Hematopoietic multipotent progenitor cell treated with erythropoietin and hydrocortisone succinate and interleukin-3 and kit ligand, for 15 days (in vitro differentiated cells): ENCODE measurements at places on chromosomes 3 and 15.

GRCh38 chr3:11077466-11077865, 76.8 kb upstream of the HRH1 start:
- DNase-seq, result no peak

GRCh38 chr3:62718011-62718410, 157.2 kb downstream of the CADPS start:
- DNase-seq, result no peak

- DNase-seq, result no peak
These were observed 25.5 kb downstream of the MGLL start for GRCh38 chr3:127796831-127797150.

DNA sequence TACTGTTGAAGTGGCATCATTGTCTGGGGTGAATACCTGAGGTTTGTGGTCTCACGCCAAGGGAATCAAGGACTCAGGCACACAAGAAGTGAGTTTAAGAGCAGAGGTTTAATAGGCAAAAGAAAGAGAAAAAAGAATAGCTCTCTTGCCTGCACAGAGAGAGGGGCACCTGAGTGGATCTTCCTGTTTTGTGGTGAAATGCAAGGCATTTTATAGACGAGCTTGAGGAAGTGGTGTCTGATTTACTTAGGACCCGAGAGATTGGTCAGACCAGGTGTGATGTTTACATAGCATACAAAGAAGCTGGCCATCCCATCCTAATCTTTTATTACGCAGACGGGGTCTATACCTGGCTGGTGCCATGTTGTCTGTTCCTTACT, 13.2 kb downstream of the CCR5 start:
- DNase-seq, result no peak

DNA sequence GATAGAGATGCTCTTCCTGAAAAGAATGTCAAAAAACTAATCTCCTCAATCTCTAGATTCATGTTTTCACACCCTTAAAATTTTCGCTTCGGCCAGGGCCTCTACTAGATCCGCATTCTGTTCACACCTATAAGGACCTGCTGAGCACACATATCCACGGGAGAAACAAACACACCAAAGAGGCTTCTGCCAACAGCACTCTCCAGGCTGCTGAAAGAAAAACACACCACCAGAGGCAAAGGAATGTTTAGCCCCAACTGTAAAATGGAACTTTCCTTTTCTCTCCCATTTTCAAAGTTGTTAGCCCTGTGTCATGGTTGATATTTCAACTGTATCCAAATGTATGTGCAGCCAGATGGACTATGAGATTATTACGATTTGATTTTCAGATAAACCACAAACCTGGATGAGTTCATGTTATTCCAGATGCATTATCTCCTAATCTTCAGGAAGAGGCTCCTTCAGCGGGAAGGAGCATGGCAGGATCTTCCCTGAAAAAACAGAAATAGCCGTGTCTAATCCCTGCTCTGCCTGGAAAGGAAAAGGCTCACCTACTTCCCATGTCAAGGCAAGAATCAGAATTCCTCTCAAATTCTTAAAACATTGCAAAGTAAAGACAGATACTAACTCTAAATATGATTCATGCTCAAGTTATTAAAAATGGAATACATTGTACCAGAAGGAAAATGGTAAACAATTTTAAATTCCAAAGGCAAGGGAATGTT, 442.7 kb upstream of the NR2F2 start:
- DNase-seq, result no peak

DNA sequence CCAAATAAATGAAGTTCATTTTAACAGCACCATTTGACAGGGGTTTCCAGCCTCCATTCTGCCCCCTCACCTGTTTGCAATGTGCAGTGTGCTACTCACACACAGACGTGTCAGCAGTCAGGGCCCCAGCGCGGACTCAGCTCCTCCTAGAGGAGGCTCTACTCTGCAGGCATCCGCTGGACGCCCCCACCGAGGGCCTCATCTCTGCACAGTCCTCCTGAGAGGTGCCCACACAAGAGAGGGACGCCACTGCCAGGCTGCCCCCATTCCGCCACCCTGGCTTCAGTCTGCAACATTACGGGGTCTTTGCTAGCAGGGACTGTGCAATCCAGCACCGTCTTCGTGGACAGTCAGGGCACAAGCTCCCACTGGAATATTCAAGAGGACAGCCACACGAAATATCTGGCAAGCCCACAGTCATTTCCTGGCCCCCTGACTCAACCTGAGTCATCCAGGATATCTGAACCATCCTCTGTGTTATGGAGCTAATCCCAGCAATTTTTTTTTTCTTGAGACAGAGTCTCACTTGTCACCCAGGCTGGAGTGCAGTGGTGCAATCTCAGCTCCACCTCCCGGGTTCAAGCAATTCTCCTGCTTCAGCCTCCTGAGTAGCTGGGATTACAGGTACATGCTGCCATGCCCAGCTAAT, 255.0 kb downstream of the OCA2 start:
- DNase-seq, result no peak

DNA sequence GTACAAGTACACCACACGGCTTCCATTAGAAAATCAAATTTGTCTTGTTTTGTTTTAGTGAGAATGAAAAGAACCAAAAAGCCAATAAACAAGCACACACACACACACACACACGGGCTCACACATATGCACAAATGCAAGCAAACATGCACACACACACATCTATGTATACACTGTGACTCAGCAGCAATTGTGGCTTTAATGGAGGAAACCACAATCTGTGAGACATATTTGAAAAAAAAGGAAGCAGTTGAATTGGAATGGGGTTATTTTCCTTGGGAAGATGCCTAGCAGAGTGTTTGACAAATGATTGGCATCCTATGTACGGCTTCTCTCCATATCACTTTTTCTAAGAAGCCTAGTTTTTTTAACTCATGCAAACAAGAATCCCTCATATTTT, 201.1 kb upstream of the ARRDC4 start:
- DNase-seq, result no peak

- DNase-seq, result no peak
These were observed 15.7 kb upstream of the RBP2 start for GRCh38 chr3:139491966-139492365.

- no peak for DNase-seq
These were observed 121.1 kb upstream of the ACP3 start for GRCh38 chr3:132196113-132196512.

- DNase-seq, result peak; percentile 11
These were observed 12.7 kb upstream of the CFAP91 start for GRCh38 chr3:119690043-119690656.

- no peak for DNase-seq
These were observed 11.9 kb downstream of the ARID3B start for GRCh38 chr15:74552773-74553441.

GRCh38 chr3:24100696-24101402, 155.8 kb downstream of the NR1D2 start:
- no peak for DNase-seq

DNA sequence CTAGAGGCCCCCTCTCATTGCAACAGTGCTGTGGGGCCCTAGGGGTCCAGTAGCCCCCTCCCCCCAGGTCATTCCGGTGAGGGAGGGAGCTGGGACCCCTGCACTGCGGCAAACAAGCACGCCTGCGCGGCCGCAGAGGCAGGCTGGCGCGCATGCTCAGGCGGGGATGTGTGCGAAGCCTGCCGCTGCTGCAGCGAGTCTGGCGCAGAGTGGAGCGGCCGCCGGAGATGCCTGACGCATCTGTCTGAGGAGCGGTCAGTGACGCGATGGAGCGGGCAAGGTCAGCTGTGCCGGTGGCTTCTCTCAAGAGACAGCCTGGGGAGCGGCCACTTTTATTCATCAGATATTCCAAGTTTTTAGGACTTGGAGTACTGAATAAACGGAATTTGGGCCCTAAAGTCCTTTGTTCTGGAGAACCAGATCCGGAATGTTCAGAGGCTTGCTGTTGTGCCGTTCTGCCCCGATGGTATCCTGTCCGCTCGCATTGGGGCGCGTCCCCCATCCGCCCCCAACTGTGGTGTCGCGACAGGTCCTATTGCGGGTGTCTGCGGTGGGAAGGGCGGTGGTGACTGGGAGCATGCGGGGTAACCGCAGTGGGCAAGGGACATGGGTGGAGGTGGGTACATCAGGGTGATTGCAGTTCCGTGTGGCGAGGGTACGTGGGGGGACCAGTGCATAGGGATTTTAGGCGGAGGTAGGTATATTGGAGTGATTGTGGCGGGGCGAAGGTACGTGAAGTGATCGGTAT, at the start of the genes SNRPN and SNURF:
Gene SNRPN (plus strand): TSS at position 205 of the 748 bp plus-strand sequence. CDS start 19,467 bp downstream, outside the sequence.
Gene SNURF (plus strand): TSS at position 205 of the 748 bp plus-strand sequence. CDS start 62 bp downstream, at position 267.
- no peak for DNase-seq

GRCh38 chr15:97521381-97522285, 438.9 kb upstream of the ARRDC4 start:
- no peak for DNase-seq

GRCh38 chr15:61081027-61081322, 148.1 kb downstream of the RORA start:
- no peak for DNase-seq

DNA sequence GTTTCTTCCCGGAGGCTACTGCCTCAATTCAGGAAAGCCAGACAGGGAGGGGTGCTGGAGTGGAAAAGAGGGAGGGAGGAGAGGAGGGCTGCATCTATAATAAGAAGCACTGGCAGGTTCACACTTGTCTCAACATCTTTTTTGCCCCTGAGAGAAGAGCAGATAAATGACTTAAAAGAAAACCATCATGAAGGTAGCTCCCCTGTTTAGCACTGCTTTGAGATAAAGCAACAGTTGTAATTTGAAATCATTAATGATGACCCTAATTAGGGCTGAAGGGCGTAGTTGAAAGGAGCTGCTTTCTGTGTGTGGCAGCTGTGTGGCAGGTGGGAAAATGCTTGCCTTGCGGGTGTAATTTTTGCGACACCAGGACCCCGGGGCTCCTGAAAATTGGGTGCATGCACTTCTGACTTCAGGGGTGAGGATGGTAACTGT, 222.8 kb upstream of the IL12A start:
- DNase-seq, result no peak

DNA sequence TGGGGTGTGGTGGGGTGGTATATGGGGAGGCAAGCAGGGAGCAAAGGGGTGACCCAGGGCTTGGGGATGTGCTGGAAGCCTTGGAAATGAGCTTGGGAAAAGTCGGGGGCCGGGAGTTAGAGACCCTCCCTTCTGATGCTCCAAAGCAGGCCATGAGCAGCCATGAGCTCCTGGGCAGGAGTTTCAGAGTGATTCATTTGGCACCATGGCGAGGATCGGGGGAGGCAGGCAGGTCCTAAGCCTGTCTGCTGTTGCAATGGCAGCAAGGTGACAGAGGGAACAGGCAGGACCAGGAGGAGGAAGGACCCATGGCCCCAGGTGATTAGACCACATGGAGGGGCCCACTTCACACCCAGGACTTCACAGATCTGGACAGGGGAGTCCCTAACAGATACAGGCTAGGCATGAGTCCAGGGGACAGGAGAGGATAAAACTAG, 21.3 kb downstream of the RGMA start:
- DNase-seq, result no peak

DNA sequence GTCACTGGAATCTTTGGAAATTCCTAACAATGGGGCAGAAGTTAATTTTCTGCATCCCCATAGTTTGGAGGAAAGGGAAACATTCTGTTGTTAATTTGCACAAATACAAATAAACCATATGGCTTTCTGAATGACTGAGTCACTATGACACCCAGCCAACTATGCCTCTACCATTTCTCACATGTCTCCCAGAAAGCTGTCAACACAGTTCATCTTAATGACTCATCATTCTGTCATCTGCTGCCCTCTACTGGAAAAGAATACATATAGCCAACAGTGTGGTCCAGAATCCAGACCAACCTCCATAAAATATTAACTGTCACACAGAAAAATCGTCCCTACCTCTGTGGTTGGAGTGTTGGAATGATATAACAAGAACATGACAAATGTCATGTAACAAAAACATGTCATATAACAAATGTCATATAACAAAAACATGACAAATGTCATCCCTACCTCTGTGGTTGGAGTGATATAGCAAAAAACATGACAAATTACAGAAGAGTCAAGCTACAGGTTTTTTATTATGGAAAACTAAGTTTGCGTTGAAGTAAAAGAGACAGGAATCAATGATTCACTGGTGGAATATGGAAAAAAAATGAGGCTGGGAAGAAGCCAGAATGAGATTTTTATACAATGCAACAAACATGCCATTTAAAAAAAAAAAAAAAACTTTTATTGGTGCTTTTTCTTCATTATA, 47.7 kb upstream of the GYG1 start:
- DNase-seq, result peak; percentile 80

DNA sequence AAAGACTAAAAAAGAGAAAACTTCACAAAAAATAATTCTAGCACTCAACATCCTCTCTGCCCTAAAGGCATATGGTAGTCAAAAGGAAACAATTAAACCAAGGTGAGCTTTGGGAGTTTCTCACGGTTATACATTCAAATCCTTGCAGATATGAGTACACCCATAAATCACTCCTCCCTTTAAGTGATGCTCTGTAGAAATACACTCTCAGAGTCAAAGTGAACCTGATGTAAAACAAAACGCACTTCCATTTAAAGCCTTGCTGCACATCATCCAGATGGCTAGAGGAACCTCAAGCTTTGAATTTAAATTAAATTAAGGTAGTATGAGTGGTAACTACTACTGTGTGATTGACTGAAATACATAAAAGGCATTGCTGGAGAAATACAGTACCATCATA, 36.0 kb upstream of the AADAC start:
- DNase-seq, result no peak

DNA sequence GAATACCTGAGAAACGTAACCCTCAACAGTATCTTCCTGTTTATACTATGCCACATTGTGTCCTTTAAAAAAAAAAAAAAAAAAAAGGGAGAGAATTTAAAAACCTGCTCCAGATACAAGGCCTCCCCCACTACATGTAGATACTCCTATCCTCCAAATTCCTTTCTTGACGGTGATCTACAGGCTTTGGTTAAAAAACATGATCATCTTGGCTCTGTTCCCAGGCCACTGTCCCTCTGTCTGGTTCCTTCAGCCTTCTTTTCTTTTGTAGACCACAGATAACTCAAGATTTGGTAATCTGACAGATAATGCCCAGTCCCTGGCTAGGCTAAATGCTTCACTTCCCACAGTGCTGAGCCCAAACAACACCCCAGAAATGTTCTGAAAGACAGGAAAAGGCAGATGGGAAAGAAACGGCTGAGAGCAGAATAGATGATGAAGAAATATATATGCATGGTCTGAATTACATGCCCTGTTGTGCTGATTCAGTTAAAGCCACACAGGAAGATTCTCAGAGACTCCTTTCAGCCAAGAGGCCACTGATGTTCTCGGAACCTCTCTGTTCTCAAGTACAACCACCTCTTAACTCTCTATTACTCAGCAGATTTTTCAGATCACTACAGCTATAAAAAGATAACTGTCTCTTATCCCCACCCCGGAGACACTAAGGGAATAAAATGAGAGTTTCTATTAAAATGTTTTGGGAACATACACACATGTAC, 48.3 kb downstream of the NPTN start:
- DNase-seq, result no peak
